ENCODE measurements at places on chromosomes 16 and 17.

DNA sequence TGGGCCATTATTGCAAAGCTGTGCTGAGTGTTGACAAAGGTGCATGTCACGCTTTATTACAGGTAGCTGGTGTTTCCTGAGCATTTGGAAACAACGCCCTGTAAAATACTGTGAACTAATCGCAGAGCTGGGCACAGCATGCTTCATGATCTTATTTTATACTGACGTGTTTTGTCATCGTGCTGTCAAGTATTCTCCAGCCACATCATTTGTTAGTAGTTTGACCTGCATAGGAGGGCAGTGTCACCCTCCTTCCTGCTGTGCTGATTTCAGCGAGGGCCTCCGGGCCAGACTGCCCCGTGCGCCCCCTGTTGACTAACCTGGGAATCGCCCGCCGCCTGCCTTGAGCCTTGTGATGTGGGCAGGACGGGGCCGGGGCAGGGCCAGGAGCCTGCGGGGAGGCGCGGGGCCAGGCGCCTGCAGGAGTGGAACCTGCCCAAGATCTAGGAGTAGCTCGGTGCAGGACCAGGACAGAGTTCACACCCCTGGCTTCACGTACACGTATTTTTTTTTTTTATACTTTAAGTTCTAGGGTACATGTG is 820.7 kb downstream of the KCNJ18 start:
- no peak for DNase-seq

- DNase-seq, result no peak
Observed at GRCh38 chr17:69326377-69327059, 415 bp downstream of the ABCA5 start.

DNA sequence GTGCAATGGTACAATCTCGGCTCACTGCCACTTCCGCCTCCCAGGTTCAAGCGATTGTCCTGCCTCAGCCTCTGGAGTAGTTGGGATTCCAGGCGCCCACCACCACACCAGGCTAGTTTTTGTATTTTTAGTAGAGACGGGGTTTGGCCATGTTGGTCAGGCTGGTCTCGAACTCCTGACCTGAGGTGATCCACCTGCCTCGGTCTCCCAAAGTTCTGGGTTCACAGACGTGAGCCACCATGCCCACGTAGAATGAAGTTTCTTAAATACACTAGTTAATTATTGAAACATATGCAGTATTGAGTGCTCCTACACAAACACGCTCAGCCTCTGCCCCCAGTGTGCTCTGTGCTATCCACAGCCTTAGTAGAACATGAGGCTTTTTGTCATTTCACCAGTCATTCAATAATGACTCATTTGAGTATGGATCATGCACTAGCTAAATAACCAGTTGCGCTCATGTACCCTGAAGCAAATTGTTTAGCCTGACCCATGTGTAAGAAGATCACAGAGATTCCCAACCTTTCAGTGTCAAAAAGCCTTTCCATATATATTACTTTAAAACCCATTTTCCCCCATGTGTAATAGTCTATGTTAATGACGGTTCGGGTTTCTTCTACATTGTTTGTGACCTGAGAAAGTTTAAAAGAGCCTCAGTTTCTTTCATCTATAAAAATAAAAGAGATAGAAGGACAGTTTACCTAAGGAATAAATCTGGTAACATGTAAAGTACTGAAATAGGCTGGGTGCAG is 49.7 kb downstream of the TUBD1 start:
- peak; percentile 71 for DNase-seq

GRCh38 chr16:82955741-82956348 is 329.1 kb downstream of the CDH13 start:
- DNase-seq, result no peak

GRCh38 chr17:69445132-69445531 is 30.6 kb downstream of the MAP2K6 start:
- no peak for DNase-seq

DNA sequence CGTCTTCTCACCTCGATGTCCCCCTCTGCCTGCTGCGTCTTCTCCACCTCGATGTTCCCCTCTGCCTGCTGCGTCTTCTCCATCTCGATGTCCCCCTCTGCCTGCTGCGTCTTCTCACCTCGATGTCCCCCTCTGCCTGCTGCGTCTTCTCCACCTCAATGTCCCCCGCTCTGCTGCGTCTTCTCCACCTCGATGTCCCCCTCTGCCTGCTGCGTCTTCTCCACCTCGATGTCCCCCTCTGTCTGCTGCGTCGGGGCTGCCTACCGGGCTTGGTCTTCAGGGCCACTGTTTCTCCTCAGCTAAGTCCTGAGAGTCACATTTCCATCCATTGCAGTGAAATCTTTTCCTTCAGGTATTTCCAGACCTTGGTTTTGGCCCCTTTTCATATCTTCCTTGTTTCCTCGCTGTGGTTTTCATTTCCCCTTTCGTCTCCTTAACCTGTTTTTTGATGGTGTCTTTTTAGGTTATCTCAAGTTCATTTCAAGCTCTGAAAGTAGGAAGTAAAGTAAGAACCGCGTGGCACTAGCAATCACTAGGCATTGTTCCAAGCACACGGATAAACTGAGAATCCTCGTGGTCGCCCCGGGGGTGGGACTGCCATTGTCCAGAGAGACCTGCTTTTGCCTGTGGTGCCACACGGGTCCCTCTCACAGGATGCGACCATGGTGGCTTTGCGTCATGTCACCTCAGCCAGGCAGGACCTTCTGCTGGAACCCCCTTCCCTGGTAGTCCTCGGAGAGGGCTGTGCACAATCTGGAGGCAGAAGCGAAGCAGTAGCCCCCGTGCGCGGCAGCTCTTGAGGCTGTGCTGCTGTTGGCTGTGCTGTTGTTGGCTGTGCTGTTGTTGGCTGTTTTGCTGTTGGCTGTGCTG is 9.5 kb upstream of the ZNF750 start:
- DNase-seq, result no peak

- DNase-seq, result no peak
Observed at GRCh38 chr16:11046382-11046931, 102.1 kb downstream of the CLEC16A start.

DNA sequence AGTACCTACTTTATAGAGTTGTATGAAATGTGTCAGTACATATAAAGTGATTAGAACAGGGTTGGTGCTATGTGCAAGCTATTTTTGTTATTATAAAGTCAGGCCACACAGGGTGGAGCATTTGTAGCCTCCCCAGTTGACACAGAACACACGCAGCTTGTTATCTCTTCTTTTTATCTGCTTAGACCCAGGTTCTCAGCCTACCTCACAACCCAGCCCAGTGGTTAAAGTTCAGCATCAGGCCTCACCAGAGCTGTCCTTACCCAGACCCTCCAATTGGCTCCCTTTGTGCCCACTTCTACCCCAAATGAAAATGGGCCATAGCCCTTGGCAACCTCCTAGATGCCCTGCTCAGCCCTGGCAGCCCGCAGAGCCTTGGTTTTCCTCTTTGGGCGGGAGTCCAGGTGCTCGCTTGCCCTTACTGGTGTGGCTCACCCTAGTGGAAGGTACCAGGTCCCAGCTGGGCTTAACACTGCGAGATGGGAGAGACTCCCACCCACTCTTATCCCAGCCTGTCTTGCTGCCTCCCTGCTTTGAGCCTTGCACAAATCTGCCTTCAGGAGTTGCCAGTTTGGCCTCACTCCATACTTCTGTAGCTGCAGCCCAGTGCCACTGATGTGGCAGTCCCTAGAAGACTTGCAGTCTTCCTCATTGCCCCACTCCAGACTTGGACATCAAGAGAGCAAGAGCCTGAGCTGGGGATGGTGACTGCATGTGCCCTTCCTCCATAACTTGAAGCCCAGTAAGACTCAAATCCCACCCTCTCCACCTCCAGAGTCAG is 1.1 kb upstream of the PIGS start:
- no peak for DNase-seq

Data from upper lobe of right lung (tissue), 1 donor.